Pulmonary artery endothelial cell (primary cell): ENCODE measurements at places on chromosomes 3 and 15. TPM values are rescaled to one million over a fixed set of nuclear protein-coding genes. Genes with fewer than 3 reads are reported as not detected.

Gene NAA80
- total RNA-seq: 2.6 and 3.6 TPM in 2 replicates

Gene GNB4
- 97.3 and 105 TPM in 2 replicates for total RNA-seq

Gene GRIP2
- 0.04 TPM in 1 of 2 replicates, not detected in the other for total RNA-seq

Gene SOX14
- not detected in 2 replicates for total RNA-seq

Gene CLRN1
- total RNA-seq: not detected in 2 replicates

Gene ADCY5
- total RNA-seq: 0.07 and 0.28 TPM in 2 replicates

Gene MAP3K13
- total RNA-seq: 17.3 and 17.5 TPM in 2 replicates

Gene GHRL
- total RNA-seq: not detected in 2 replicates

Gene CAMK2N2
- total RNA-seq: 0.07 TPM in 1 of 2 replicates, not detected in the other

Gene ATP8B4
- total RNA-seq: not detected in 2 replicates

Gene PRICKLE2
- 4.9 and 5.3 TPM in 2 replicates for total RNA-seq

Gene SEMA6D
- total RNA-seq: 5.9 and 10.2 TPM in 2 replicates

Gene TNFAIP8L3
- total RNA-seq: 38.4 and 62.5 TPM in 2 replicates

Gene AEN
- total RNA-seq: 91.7 and 93.6 TPM in 2 replicates

Gene KNL1
- 18.1 and 33.8 TPM in 2 replicates for total RNA-seq

Gene LRRC57
- total RNA-seq: 16.0 and 21.1 TPM in 2 replicates

Gene SUCLG2
- 42.2 and 49.9 TPM in 2 replicates for total RNA-seq

Gene MUC4
- total RNA-seq: not detected in 2 replicates

Gene SI
- total RNA-seq: not detected in 2 replicates

Gene MORC1
- total RNA-seq: not detected in 2 replicates

Gene GCSAM
- total RNA-seq: not detected in 2 replicates

Gene TMC3
- not detected in 2 replicates for total RNA-seq

Gene ACP3
- not detected in 2 replicates for total RNA-seq

Gene HRG
- not detected in 2 replicates for total RNA-seq

Gene CRABP1
- total RNA-seq: not detected in 2 replicates

Gene GNAT1
- total RNA-seq: under 0.01 TPM in 1 of 2 replicates, not detected in the other

Gene RRP9
- total RNA-seq: 33.2 and 50.7 TPM in 2 replicates

Gene PLSCR5
- total RNA-seq: not detected in 2 replicates

Gene LCTL
- not detected in 2 replicates for total RNA-seq

Gene ERICH6
- total RNA-seq: not detected in 2 replicates

Gene OR5K4
- total RNA-seq: not detected in 2 replicates

Gene CALML4
- total RNA-seq: 2.9 and 3.0 TPM in 2 replicates

Gene EXD1
- total RNA-seq: not detected in 2 replicates

Gene GPR27
- total RNA-seq: not detected in 2 replicates

Gene LHFPL4
- total RNA-seq: not detected in 2 replicates

Gene CYP11A1
- total RNA-seq: not detected in 2 replicates
